ENCODE measurements at places on chromosomes 13 and 19.

DNA sequence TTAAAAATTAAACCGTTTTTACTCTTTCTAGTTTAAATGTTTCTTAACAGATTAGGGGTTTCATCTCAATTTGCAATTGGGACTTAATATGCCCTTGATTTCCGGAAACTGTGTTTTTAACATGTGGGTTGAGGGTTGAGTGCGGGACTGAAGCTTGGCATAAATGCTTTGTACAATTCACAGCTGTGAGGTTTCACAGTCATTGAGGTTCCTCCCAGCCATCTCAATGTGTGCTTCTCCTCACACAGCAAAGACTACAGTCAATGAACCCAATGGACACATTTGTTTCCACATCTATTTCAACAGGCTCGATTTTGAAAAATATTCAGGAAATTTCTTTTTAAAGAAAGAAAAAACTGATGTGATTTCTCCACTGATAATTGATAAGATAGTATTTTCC, 328.6 kb downstream of the TBC1D4 start:
- DNase-seq = no peak

DNA sequence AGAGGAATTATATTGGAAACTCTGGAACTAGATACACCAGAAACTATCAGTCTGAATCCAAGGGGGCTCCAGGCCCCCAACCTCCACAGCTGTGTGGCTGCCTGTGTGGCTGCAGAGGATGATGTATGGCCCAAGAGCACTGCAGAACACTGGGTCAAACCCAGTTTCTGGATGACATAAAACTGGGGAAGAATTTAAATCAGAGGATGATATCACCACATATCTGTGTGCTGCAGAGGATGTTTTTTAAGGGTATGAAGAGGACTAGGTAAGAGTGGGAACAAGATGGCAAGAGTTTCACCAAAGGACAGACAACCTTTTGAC, 226.4 kb downstream of the SUCLA2 start:
- no peak for DNase-seq

DNA sequence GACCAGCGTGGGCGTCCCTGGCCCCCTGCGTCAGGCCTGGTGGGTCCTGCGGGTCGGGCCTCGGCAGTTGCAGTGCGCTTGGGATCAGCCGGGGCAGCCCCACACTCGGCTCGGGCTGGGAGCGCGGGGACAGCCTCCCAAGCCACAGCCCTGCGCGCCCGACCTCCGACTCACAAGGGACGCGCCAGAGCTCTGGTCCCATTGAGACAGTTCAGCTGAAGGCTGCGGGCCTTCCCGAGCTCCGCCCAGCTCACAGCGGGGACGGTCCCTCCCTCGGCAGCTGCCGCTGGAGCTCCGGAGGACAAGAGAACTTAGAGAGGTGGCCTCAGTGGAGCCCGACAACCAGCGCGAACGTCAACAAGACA, 45.7 kb upstream of the ZNF730 start:
- DNase-seq = no peak

DNA sequence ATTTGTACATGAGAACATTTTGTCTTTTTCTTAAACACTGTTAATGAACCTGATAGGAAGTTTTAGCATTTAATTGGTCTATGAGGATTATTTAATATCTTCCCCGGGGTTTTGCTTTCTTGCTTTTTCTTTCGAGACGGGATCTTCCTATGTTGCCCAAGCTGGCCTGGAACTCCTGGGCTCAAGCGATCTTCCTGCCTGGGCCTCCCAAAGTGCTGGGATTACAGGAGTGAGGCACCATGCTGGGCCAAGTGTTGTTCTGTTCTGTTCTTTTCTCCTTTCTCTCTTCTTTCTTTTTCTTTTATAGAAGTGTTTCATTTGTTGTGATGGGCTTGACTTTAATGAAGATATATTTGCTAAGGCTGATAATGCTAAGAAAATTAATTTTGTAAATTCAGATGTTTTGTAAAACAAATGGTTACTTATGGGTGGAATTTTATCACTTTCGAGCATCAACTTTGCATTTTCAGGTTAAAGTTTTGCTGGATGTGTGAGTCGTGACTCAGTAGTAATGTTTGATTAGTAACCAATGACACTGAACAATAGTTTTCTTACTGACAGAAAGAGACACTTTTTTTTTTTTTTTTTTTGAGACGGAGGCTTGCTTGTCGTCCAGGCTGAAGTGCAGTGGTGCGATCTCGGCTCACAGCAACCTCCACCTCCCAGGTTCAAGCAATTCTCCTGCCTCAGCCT, 2.2 kb downstream of the PAN3 start:
- no peak for DNase-seq

DNA sequence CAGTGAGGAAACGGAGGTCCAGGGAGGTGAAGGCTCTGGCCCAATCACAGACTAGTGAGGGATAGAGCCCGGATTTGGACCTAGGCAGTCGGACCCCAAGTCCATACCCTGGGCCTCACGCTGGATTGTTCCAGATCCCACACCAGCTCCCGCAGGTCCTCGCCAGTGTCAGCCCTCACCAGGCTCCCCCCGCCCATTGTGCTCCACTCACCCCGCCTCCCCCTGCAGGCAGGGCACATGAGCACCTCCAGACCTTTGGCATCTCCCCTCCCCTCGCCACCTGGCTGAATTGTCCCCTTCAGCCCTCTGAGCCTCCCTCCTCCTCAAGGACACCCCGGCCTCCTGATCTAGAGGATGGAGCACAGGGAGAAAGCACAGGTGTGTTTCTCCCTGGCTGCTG, 152.4 kb downstream of the KATNAL1 start:
- no peak for DNase-seq
